Stimulated activated CD4-positive, alpha-beta T cell treated with anti-CD3 and anti-CD28 coated beads, TNF-alpha, amount 100 ng/mL, for 4 hours (primary cell): ENCODE measurements at places on chromosomes 1 and 21.

DNA sequence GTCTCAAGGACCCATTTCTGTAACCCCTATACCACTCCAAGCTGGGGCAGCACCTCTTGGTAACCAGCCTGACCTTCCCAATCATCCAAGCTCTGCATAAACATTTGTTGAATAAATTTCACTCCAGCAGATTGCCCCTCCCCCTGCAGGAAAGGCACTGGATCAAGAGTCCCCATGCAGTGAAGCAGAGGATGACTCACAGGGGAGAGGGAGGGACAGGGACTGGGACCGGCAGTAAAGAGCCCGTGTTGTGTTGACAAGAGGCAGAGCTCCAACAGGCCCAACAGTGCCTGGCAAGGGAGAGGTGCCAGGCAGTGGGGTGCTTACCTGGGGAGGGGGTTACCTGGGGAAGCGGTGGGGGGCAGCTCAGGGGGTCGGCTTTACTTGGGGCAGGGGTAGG, 32.3 kb downstream of the SLC9A1 start:
- DNase-seq = no peak

DNA sequence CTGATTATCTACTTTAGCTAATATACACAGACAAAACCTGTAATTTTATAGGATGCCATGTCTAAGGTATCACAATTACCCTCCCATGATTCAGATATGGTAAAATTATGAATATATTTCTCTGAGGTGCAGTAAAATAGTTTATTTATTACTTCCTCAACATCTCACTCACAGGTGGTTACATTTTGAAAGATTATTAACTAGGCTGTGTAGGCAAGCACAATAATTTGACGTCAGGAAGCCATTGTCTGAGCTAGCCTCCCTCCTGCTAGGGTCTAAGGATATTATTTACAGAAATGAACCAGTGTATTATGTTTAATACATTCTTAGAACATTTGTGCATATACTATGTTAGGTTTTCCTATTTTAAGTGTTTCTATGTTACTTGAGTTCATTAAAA, 69.9 kb upstream of the ADGRL2 start:
- DNase-seq = no peak

GRCh38 chr1:10626131-10626731, 151.5 kb downstream of the PEX14 start:
- no peak for DNase-seq

GRCh38 chr1:102640312-102640711, 468.0 kb downstream of the COL11A1 start:
- no peak for DNase-seq

- DNase-seq = no peak
These were observed 17.7 kb upstream of the A3GALT2 start for GRCh38 chr1:33338440-33339211.
